Smooth muscle cell of trachea (primary cell): ENCODE measurements at places on chromosomes 13 and 19. TPM values are rescaled to one million over a fixed set of nuclear protein-coding genes. Genes with fewer than 3 reads are reported as not detected.

KLK15 gene
- total RNA-seq = not detected in 2 replicates

TPRX2 gene
- not detected in 2 replicates for total RNA-seq

JUNB gene
- 81.4 and 95.3 TPM in 2 replicates for total RNA-seq

WDR88 gene
- not detected in 2 replicates for total RNA-seq
